ENCODE measurements at places on chromosomes 5 and 9.

GRCh38 chr5:1831677-1832313 lies 30.6 kb downstream of the NDUFS6 start:
- no peak for DNase-seq

GRCh38 chr5:83321483-83322055 lies 150.0 kb upstream of the VCAN start:
- DNase-seq = no peak

GRCh38 chr5:66515209-66515608 lies 81.0 kb upstream of the MAST4 start:
- no peak for DNase-seq

GRCh38 chr9:6014670-6015270 lies 654 bp downstream of the RANBP6 start:
- no peak for DNase-seq

- DNase-seq = no peak
Measured at GRCh38 chr5:109328626-109329025, 81.1 kb downstream of the PJA2 start.

- no peak for DNase-seq
Measured at GRCh38 chr5:37436146-37436934, 57.2 kb downstream of the WDR70 start.

DNA sequence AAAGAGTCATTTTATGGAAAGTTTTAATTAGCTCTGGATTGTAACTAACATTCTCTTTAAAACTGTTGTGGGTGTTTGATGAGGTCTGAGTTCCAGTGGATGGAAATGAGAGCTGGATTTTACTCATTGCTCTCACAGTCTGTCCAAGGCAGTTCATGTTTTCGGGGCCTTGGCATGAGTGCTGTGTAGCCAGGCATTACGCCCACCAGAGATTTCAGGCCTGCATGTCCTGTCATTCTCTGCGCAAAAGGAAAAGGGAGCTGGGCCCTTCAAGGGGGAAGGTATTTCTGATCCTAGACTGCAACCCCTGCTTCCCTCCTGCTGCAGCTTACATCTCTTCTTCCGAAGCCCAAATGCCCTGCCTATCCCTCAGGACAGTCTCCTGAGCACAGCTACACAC lies 499.6 kb upstream of the TRPC7 start:
- no peak for DNase-seq

Data from NCI-H510A (cell line).